ENCODE measurements at places on chromosomes 5 and 9.

DNA sequence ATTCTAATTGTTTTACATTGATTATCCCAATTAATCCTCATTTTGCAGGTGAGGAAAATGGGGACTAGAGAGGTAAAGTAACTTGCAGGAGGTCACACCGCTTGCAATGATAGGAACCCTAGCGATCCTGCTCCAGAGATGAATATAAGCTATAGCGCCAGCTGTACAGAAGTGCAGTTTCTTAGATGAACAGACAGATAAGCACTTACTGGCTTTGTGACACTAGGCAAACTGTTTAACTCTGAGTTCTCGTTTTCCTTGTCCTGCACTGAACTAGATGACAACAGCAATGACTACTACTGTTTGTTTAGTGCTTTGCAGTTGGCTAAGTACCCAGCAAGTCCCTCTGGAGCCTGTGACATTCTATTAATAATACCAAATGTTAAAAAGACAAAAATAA lies 11.1 kb downstream of the LHX6 start:
- DNase-seq, result no peak

- no peak for DNase-seq
Measured at GRCh38 chr9:87441251-87441650, 56.4 kb upstream of the DAPK1 start.

GRCh38 chr9:86408121-86408520 lies 53.9 kb upstream of the TUT7 start:
- DNase-seq, result no peak

GRCh38 chr9:69139596-69139995 lies 34.5 kb upstream of the TJP2 start:
- DNase-seq, result no peak

DNA sequence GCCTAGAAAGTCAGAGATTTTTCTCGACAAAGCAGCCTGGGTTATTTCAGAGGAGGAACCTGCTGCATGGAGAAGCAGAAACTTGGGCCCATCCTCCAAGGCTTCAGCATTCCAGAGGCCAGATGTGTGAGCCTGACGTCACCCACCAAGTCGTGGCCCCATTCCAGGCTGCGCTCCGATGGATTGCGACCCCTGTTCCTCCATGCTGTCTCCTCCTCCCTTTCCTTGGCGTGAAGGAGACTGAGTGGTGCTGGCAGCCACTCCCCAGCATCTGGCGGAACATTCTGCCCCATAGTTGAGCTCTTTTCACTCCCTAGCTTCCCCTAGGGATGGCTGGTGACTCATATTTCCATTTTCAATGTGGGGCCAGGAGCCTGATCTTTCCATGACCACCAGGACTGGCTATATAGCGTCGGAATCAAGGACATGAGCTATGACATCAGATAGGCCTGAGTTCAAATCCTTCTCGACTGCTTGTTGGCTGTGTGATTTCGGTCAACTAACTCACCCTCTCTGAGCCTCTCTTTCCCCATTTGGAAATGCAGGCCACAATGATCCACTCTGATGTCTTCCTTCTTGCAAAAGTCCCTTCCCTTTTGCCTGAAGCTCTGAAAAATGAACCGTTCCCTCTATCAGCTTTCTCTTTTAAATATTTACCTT lies 24.5 kb upstream of the DUSP1 start:
- DNase-seq, result no peak

- DNase-seq, result no peak
Measured at GRCh38 chr9:86354818-86355309, 654 bp upstream of the TUT7 start.

DNA sequence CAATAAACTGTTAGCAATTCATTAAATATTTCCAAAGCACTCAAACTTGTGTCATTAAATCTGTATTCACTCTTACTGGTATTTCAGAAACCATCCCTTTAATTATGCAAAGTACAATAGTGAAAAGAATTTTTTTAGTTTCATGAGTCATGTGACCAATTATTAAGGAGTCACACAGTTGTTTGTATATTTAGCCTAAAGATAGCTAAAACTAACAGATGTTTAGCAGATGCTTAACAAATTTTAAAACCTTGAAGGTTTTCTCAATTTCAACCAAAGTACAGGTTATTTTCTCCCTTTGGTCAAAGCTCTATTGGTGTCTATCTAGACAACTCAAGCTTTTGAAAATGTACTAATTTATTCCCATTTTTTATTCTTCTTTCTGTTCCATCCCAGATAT lies 44.1 kb downstream of the PJA2 start:
- DNase-seq, result no peak

DNA sequence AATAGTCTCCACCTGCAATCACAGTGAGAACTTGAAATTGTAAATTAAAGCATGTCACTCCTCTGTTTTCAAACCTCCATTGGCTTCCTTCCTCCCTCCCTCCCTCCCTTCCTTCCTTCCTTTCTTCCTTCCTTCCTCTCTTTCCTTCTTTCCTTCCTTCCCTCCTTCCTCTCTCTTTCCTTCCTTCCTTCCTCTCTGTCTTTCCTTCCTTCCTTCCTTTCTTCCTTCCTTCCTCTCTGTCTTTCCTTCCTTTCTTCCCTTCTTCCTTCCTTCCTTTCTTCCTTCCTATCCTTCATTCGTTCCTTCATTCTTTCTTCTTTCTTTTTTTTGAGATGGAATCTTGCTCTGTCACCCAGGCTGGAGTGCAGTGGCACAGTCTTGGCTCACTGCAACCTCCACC lies 595.0 kb upstream of the ZNF608 start:
- DNase-seq, result no peak

GRCh38 chr5:5364932-5365331 lies 57.5 kb upstream of the ICE1 start:
- DNase-seq, result no peak

DNA sequence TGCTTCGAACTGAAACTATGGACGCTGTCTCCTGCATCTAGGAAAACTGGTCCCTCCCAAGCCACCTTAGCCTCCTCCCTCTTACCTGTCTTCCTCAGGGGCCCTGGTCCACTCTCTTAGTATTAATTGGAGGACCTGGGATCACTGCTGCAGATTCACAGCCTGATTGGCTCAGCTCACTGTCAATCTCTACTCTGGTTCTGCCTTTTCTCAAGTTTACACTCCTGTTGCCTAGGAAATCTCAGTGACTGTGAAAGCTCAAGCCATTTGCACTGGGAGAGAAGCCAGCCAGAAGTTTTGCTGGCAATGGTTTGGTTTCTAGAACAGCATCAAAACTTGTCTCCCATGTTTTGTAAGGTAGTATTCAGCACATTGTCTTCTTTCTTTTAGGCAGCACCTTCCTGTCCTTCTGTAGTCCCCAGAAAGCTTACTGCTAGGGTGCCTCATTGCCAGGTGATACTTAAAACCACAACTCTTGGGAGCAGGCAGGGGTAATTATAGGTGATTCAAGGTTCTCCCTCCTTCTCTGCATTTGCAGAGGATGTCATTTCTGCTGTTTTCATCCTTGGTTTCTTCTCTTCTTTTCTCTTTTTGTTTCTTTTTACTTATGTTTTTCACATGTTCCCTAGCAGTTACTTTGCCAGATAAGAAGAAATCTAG lies at the start of gene CAPSL:
Gene CAPSL (minus strand): TSS at position 55 of the 660 bp plus-strand sequence. CDS start 17,502 bp downstream, outside the sequence.
- DNase-seq, result no peak

- DNase-seq, result peak; percentile 39
Measured at GRCh38 chr9:21096172-21096900, 18.6 kb upstream of the IFNB1 start.

DNA sequence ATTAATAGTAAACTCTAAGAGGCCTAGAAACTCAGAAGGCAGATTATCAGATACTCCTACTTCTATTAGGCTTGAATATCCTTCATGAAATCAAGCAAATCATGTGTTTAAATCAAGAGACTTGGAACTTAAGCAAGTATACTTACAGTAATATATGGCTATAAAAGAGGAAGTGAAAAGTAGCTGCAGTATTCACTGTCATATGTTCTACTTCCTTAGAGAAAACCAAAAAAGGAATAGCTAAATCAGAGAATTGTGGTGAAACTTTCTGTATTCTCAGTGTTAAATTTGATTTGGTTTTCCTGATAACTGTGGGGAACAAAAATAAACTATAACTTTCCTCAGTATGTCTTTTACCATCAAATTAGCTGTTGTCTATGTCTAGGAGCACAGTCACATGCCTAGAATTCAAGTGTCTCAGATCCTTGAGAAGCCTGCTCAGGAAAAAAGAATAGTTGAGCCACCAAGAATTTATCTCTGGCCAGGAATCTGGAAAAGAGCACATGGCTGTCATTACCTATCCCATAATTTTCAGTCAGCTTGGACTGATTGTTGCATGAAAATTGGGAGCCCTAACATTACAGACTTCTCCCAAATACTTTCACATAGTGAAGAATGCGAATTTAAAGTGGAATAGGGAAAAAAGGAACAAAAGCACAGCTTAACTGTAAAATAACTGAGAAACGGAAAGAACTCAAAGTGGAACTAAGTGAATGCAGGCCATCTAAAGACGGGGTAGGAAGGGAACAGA lies 1.7 kb downstream of the FKBP15 start:
- DNase-seq, result no peak

GRCh38 chr5:149140197-149141002 lies 893 bp upstream of the ABLIM3 start:
- DNase-seq, result no peak

- no peak for DNase-seq
Measured at GRCh38 chr5:149024477-149024876, 38.4 kb downstream of the SH3TC2 start.

DNA sequence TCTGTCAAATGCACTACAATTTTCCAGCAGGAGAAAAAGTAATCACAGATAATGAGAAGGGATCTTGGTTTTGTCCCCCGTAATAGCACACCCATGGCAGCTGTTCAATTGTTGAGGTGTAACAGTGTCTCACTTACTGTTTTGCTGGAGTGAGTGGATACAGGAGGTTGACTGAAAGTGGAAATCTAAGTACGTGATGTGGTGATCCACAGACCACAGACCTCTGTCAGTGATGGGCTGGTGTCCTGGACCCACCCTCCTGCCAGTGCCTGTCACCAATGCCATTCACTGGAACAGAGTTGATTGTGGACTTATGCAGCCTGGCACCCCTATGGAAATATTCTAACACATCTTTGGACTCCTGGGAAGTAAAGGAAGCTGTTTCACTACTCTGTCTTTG lies 261.7 kb downstream of the TRPM3 start:
- no peak for DNase-seq

DNA sequence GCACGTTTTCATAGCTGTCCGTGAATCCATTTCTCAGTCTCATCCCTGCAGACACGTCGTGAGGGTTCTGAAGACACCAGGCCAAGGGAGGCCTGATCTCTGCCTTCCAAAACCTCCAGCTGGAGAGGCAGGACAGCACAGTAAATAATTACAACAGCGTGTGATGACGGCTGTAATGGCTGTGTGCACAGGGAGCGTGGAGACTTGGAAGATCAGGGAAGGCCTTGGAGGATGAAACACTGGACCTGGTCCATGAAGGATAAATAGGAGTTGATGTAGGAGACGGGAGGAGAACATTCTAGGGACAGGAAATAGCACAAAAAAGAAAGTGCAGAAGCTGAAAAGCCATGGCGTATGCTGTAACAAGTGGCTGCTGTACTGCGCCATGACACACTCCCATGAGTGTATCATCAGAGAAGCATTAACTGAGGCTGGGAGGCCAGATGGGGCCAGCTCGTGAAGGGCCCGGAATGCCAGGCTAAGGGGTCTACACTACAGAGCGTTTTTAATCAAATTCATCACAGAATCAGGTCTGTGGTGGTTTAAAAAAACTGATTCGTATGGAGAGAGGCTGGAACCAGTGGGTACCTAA lies 97.2 kb downstream of the CRB2 start:
- no peak for DNase-seq

DNA sequence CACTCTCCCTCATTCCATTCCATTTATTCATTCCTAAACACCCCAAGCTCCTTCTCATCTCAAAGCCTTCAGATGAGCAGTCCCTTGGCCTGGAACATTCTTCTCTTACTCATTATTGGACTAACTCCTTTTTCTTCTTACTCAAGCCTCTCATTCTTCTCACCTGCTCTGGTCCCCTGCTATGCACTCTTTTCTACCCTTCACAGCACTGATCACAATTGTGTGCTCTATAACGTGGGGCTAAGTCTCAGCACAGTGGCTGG lies 212.4 kb downstream of the MAPKAP1 start:
- no peak for DNase-seq

GRCh38 chr5:100708645-100709171 lies 173.5 kb downstream of the FAM174A start:
- no peak for DNase-seq

GRCh38 chr9:79131824-79132377 lies 439.9 kb upstream of the TLE4 start:
- no peak for DNase-seq

- no peak for DNase-seq
Measured at GRCh38 chr9:107942291-107942690, 452.7 kb upstream of the KLF4 start.

GRCh38 chr9:127721391-127721821 lies 5.5 kb downstream of the TTC16 start:
- DNase-seq, result no peak

GRCh38 chr5:181118369-181118768 lies 12.6 kb downstream of the OR2V1 start:
- no peak for DNase-seq

GRCh38 chr5:150272531-150272930 lies 17.0 kb downstream of the CAMK2A start:
- no peak for DNase-seq

DNA sequence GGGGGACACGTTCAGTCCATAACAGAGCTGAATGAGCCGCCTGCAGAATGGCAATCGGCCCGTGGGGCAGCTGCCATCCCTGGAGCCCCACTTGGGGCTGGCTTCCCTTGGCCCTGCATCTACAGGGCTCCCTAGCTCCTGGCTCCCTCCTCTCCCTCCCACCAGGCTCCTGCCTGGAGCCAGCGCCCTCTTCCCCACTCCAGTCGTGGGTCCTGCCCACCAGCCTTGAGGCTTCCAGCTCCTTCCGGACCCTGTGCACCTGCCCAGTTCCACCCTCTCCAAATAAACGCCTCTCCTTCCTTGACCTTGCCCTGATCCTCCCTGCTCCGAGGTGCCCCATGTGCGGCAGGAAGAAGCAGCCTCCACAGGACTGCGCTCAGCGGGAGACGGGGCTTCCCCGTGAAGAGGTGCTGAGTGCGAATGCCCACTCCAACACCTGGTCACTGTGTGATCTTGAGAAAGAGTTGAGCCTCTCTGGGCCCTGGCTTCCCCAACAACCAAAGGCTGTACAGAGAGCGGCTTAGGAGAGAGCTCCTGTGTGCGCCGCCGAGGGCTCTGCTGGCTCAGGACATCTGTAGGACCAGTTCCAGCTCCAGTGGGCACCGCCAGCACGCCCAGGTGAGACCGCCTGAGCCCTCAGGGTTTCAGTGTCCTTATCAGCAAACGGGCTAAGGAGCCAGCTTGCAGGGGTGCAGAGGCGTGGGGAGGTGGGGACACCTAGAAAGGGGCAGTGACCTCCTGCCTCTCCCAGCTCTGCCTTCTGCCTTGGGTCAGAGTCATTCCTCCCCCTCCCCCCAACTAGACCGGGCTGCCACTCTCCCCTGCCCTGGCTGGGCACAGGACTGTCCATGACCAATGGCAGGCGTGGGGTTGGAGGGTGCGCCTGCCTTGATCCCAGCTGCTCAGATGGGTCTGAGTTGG lies 12.1 kb downstream of the C9orf50 start:
- DNase-seq, result no peak

Data from activated naive CD4-positive, alpha-beta T cell treated with Interleukin-2 at 50 U/mL for 16 hours (primary cell).